ENCODE measurements at places on chromosomes 1 and 21.

DNA sequence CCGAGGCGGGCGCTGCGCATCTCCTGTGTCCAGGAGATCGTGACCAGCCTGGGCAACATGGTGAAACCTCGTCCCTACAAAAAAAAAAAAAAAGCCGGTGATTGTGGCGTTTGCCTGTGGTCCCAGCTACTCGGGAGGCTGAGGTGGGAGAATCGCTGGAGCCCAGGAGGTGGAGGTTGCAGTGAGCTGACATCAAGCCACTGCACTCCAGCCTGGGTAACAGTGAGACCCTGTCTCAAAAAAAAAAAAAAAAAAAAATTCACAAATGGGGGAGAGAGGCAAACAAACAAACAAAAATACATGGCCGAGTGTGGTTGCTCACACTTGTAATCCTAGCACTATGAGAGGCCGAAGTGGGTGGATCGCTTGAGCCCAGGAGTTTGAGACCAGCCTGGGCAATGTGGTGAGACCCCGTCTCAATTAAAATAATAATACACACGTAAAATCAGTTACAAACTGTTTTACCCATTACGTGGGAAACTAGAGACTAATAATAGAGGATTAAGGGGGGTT lies 758 bp downstream of the TATDN3 start:
- no peak for DNase-seq

GRCh38 chr1:42922687-42923366 lies 35.8 kb downstream of the SLC2A1 start:
- no peak for DNase-seq

DNA sequence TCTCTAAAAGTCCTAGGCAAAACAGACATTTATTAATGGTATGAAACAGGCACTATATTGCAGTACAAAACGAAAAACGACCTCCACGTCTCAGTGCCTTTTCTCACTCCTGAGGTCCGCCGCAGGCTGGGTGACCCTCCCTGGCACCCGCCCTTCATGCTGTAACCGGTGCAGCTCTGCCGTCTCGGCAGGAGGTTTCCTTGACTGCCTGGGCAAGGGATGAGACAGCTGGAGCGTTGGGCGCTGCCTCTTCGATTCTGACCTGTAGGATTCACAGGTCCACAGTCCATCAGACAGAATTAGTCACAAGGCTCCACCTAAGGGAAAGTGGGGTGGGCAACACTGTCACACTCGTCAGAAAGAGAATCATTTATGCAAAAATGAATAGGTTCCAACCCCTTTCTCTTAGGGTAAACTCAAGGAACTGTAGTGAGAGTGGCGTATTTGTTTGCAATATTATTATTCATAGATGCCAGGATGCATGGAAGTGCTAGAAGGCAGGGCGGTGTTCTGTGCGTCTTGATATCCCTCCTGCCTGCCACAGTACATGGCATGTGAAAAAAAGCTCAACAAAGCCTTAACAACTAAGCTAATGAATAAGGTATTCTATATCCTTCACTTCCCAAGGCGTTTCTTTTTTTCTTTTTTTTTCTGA lies 23.5 kb upstream of the ZBTB18 start:
- DNase-seq = no peak

DNA sequence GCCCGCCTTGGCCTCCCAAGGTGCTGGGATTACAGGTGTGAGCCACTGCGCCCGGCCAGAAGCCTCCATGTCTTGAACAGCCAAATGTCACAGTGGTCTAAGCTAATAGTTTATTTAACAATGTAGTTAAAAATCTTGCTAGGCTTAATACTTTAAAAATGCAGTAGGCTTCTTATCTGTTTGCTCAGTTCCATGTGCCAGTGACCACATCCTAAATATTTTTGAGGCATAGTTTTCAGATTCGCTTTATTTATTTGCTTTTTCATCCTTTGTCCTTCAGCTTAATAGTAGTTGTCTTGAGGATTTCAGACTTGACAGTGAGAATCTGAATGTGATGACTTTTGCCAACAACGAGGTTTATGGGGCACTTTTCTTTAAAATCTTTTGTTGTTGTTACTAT lies 59.9 kb upstream of the PRRX1 start:
- DNase-seq = no peak

DNA sequence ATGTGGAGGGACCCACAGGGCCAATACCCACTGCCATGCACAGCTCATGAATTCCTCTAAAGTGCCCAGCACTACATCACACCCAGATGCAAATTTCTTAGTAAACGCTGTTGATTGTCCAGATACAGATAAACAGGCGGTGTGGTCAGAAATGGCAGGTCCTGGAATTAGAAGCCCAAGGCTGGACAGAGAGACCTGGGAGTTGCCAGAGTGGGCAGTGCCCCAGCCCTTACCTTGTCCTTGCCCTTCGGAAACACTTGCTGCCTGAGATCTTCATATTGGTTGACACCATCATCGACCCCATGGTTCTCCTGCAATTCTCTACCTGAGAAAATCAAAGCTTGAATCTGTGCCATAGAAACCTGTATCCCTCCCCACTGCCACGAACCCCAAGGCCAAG lies 149.3 kb upstream of the ETV3 start:
- no peak for DNase-seq

DNA sequence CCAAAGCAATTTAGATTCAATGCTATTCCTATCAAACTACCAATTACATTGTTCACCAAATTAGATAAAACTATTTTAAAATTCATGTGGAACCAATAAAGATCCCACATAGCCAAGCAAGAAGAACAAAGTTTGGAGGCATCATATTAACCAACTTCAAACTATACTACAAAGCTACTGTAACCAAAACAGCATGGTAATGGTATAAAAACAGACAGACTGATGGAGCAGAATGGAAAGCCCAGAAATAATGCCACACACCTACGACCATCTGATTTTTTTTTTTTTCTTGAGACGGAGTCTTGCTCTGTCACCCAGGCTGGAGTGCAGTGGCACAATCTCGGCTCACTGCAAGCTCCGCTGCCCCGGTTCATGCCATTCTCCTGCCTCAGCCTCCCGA lies 7.1 kb downstream of the ZNF124 start:
- no peak for DNase-seq

GRCh38 chr1:207020709-207021107 lies 11.8 kb downstream of the C1orf116 start:
- DNase-seq = no peak

- no peak for DNase-seq
These were observed 222.0 kb upstream of the RAB4A start for GRCh38 chr1:229048896-229049295.

DNA sequence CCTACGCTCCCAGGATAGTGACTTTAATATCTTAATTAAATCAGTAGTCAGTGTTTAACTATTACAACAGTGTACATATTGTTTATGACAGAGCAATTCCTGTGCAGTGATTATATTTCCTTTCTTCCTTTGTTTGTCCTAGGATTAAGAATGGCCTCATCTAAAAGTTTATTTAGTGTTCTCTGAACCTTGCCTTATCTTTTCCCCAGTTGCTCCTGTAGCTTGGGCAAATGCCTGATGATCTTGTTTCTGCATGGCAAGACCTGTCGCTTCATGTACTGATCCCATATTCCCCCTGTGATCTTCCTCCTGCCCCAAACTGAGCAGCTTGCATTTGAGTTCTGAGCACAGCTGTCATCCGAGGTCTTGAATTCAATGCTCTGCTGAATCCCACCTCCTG lies 69.1 kb upstream of the STUM start:
- DNase-seq = no peak

DNA sequence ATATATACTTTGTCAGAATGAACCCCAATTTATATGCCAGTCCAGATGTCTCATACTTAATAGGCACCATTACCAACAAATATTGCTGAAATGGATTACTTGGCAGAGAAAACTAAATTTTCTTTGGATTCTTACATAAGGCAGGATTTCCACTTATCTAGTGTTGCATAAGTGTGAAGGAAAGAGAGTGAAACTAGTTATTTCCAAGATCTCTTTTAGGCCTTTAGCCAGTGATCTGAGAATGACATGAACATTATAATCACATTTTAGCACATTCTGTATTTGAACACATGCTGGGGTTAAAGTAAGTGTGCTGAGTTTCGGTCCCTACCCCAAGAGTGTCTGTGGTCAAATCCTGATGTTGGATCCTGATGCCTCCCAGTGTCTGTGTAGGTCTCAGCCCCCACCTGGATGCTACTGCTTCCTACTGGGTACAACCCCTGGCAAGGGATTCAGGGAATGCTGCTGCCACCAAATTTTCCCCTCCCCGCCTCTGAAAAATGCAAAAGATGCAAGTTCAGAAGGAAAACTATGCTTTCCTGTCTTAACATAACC lies 11.2 kb downstream of the DDAH1 start:
- no peak for DNase-seq

DNA sequence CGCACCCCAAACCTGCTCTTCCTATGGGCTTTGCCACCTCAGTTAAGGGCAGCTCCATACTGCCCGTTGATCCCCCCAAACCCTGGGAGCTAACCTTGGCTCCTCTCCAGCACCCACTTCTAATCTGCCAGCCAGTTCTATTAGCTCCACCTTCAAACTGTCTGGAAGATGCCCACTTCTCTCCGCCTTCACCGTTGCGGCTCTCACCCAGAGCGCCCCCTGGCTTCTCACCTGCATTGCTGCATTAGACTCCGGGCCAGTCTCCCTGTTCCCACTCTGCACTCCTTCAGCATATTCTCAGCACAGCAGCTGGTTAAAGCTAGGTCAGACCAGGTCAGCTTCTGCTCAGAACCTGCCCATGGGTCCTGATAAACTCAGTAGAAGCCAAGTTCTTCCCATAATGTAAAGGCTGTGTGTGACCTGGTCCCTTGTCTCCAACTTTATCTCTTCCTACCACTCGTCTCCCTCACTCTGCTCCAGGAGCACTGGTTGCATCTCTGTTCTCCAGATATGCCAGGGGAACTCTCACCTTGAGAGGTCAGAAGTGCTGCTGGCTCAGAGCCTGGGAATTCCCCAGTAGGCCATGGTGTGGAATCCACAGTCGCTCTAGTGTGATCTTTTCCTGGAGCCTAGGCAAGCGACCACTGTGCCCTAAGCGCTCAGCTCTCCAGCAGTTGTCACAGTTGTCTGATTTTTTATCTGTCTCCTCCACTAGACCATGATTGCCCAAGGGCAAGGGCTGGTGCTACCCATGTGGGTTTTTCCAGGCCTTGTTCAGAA lies 150.3 kb downstream of the HMGB4 start:
- DNase-seq = no peak

DNA sequence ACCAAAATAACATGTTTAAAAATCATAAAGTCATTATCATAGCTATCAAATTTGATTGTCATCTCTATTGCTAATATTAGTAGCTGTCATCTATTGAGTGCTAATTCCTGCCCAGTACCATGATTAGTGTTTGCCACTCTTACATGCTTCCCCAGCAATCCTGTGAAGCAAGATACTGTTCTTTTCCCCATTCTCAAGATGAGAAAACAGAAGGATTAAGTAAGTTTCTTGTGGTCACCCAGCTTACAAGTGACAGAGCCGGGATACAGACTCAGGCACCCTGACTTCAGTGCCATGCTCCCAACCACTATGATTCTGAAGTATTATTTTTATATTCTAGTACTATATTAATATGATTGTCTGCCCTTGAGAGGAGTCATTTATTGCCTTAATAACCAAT lies 36.5 kb downstream of the LRRC8C start:
- DNase-seq = no peak

DNA sequence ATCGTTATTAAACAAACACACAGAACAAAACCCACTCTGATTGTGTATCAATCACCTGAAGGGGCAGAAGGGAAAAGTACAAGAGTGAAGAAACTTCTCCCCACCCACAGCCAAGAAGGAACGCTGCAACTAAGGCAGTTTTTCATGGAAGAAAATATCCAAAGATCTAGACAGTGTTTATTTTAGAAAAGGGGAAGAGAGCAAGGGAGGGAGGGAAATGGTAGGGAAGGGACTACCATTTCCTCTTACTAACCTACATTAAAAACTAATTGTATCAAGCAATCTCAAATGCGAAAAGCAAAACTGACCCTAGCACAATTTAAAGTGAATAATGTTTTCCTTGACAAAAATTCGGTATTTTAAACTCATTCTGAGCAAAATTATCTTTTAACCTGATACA lies 3.5 kb downstream of the NRIP1 start:
- DNase-seq = no peak

GRCh38 chr21:17900281-17900989 lies 81.3 kb upstream of the C21orf91 start:
- no peak for DNase-seq

- no peak for DNase-seq
These were observed 1291.5 kb upstream of the B3GALT2 start for GRCh38 chr1:194477908-194478307.

DNA sequence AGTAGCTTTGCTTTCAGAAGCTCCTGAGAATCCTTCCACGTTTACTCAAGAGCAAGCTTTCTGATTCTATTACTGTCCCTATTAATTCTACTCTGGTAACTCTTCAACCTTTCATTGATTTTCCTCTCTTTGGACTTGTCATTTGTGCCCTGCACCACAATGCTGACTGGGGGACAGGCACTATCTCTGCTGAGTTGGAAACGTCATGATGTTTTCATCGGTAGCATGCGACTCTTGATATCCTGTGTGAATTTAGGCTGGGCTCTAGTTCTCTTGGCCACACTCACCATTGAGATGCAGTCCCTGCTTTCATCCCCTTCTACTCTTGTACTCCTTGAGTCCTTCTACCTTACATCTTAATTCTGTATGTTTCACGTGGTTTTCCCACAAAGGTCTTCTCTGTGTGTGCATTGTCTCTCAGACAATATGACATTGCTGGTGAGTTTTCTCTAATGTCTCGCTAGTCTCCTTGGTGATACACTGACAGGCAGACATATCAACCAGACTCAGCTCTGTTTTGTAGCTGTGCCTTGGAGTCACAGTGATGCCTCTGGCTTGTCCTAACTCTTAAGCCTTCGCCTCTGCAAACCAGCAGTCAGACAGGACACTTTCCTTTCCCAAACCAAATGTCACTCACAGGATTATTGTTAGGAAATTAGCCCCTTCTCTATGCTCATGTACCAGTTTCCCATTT lies 223.6 kb upstream of the ADGRL2 start:
- DNase-seq = no peak

GRCh38 chr1:117341123-117341522 lies 26.1 kb upstream of the MAN1A2 start:
- DNase-seq = no peak

DNA sequence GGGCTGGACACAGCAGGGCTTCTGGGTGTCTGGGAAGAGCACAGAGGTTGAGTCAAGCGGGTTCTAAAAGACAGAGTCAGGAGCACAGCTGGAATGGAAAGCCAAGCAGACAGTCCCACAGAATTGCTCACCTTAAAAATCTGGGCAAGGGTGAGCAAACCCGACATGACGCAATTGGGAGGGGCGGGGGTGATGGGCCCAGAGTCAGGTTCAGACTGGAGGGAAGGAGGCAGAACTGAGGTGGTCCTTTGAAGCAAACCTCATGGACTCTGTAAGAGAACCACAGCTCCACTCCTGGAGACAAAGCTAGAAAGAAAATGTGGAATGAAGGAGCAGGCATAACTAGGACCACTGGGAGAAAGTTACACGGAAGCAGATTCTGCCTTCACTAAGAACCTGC lies 49.0 kb downstream of the FAM78B start:
- no peak for DNase-seq

GRCh38 chr1:245317217-245317616 lies 162.4 kb downstream of the KIF26B start:
- no peak for DNase-seq

DNA sequence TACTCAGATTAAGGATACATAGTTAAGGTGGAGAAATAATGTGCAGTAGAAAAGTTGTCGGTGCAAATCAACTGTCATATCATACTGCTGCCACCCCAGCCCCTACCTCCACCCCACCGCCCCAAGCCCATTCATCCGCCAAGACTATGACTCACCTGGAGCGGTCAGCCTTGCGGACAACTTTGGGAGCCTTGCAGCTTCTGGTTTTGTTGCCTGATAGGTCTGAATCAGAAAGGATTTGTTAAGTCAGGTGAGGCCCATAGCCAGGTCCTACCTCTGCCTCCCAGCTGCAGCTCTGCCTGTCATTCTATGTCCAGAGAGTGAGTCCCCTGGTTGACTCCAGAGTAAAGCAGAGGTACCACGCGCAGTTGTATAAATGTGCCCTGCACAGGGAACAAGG lies 12.6 kb downstream of the C1orf162 start:
- no peak for DNase-seq
